ENCODE measurements at places on chromosomes 12 and 14. TPM values are rescaled to one million over a fixed set of nuclear protein-coding genes. Genes with fewer than 3 reads are reported as not detected.

The C12orf56 gene
- total RNA-seq, result 2.8 TPM

The CRIP1 gene
- 1,056 TPM for total RNA-seq

The TMTC1 gene
- total RNA-seq, result 0.28 TPM

The KERA gene
- total RNA-seq, result not detected

The KLHL33 gene
- total RNA-seq, result not detected

The SLC38A2 gene
- total RNA-seq, result 341 TPM

The OR4K5 gene
- total RNA-seq, result not detected

The KRT82 gene
- total RNA-seq, result not detected

DNA sequence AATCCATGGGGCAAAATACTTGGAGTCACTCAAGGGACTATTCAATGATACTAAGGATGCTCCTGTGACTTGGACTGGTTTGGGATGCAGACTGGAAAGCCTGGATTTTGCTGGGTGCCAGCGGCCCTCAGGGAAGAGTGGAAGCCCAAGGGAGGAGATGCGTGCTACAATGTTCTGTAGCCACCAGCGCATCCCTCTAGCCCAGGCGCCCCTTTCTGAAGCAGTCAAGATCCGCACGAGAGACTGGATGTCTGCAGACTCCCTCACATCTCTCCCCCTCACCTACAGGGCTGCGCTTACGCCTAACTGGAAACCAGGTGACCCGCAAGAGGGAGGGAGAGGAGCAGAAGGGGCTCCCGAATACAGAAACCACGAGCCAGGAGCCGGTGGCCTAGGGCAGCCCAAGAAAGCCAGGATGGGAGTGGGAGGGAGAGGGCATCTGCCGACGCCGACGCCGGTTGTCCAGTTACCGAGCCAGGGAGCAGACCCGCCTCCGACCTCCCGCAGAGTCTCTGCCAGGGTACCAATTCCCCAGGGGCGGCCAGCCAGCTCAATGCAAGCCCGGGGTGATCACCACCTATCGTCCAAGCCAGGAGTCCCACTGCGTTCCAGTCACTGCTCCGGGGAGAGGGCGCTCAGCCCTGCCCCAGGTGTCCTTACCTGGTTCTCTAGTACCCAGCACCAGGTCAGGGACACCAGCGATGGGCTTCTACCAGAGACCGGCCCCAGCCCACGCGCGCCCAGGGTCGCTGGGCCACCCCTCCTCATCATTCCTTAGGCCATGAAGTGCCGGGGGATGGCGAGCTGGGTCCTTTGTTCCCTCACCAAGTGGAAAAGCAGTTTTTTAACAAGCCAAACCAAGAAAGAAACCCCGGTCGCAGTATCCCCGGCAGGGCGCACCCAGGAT is 1.2 kb downstream of the NTN4 start:
- DNase-seq, result no peak

- no peak for DNase-seq
Observed at GRCh38 chr14:28767853-28768741, 1.5 kb downstream of the FOXG1 start.

GRCh38 chr12:32435921-32436705 is 36.8 kb downstream of the FGD4 start:
- no peak for DNase-seq

DNA sequence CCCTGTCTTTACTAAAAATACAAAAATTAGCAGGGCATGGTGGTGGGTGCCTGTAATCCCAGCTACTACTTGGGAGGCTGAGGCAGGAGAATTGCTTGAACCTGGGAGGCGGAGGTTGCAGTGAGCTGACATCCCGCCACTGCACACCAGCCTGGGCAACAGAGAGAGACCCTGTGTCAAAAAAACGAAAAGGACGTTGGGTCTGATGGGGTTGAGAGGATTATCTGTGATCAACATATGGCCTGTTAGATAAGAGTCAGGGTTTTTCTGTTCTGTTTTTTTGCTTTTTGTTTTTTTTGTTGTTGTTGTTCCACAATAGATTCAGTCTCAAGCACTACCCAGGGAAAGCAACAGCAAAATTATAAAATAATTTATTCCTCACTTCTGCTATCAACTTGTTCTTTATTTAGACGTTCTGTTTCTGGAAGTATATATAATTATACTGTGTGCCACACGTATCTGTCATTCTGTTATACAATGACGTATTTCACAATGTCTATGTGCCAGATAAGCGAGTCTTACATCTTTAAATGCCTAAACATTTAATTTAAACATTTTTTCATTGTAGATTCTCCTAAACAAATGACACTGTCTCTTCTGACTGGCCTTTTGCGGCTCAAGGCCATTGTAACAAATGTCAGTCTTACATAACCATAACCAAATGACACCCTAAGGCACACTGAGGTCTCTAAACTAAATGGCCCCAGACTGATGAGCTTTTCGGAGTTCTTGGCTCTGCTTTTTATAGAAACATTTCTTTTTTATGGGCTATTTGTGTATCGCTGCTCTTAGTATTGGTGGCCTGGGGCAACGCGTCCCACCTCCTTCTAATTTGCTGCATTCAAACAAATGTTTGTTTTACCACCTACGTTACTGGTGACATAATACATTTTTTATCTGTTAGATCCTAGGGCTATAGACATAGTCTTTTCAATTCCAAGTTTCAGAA is 7.2 kb upstream of the P2RX4 start:
- DNase-seq, result no peak

DNA sequence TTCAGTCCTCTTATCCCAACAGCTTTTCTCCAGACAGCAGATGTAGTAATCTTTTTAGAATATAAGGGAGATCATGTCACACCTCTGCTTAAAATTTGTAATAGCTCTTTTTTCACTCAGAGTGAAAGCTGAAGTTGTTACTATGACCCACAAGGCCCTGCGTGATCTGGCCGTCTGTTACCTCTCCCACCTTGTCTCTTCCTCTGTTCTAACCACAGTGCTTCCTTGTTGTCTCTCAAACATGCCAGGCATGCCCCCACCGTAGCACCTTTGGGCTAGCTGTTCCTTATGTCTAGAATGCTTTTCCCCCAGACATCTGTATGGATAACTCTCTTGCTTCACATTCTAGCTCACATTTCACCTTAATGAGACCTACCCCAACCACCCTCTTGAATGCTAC is 6.5 kb downstream of the NECAP1 start:
- DNase-seq, result no peak

GRCh38 chr12:107287436-107288413 is 194.4 kb upstream of the CRY1 start:
- DNase-seq, result no peak

DNA sequence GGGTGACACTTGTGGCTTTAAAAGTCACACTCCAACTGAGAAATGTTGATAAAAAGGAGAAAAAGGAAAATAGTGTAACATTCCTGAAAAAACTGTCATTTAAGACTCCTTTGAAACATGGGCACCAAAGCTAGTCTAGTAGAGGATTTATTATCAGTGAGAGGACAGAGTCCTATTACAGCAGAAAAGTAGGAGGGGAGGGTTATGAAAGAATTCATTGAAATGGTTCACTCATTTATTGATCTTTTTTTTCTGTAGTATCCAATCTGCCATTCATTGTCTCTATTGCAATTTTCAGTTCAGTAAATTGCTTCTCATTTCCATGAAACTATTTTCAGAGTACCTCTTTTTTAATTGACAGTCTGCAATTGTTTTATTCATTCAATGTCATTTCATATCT is 25.4 kb downstream of the PPM1A start:
- no peak for DNase-seq

Measured in Panc1 (cell line).